Activated naive CD4-positive, alpha-beta T cell treated with anti-CD3 and anti-CD28 coated beads, Interleukin-2, amount 50 U/mL, for 72 hours (primary cell): ENCODE measurements at places on chromosomes 4 and X. TPM values are rescaled to one million over a fixed set of nuclear protein-coding genes. Genes with fewer than 3 reads are reported as not detected.

- DNase-seq, result no peak
These were observed 1.2 kb downstream of the SPCS3 start for GRCh38 chr4:176320976-176321361.

GRCh38 chrX:72572248-72573157, at the start of gene HDAC8:
TSS of gene HDAC8 (minus strand) at chrX:72572843. CDS start at chrX:72572761, 82 bp downstream.
- peak; percentile 30 for DNase-seq

The PRDM8 gene
- total RNA-seq, result 3.8 TPM

- DNase-seq, result no peak
These were observed 10.7 kb downstream of the SEPTIN6 start for GRCh38 chrX:119682019-119682989.

GRCh38 chr4:6049985-6050384, 31.8 kb upstream of the C4orf50 start:
- no peak for DNase-seq

The BCLAF3 gene
- 4.5 TPM for total RNA-seq

GRCh38 chrX:7086384-7086783, 61.1 kb upstream of the STS start:
- DNase-seq, result no peak

The SPON2 gene
- 17.4 TPM for total RNA-seq

- DNase-seq, result no peak
These were observed 10.0 kb upstream of the ADD1 start for GRCh38 chr4:2833671-2834000.

GRCh38 chrX:69389101-69389501, 115.0 kb upstream of the NALF2 start:
- no peak for DNase-seq

GRCh38 chrX:109632906-109633504, 8.0 kb upstream of the KCNE5 start:
- no peak for DNase-seq

- DNase-seq, result no peak
These were observed 122.6 kb downstream of the SORBS2 start for GRCh38 chr4:185689407-185689806.

The PDGFC gene
- not detected for total RNA-seq

- DNase-seq, result no peak
These were observed 161.3 kb upstream of the MAMLD1 start for GRCh38 chrX:150201841-150202240.

The RASSF6 gene
- total RNA-seq, result not detected

- DNase-seq, result no peak
These were observed 237.7 kb downstream of the DCTD start for GRCh38 chr4:182679533-182679932.

DNA sequence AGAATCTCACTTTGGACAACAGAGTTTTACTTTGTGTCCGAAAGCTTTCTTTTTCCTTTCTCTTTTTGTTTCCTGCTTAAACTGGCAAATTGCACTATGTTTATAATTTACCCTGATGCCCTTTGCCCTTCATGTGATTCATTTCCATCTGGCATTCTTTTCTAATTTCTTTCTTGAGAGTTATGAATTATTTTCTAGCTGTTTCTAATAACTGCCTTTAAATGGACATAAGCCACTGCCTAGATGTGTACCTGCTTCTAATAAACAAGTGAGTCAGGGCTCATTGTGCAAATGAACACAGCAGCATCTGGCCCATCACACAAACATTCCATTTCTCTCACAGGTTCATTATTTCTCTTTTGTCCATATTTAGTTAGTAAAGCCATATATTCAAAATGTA, 242.3 kb upstream of the GPRIN3 start:
- DNase-seq, result no peak

- DNase-seq, result no peak
These were observed 14.4 kb upstream of the ARSJ start for GRCh38 chr4:113993887-113994286.

The SERTM2 gene
- not detected for total RNA-seq

DNA sequence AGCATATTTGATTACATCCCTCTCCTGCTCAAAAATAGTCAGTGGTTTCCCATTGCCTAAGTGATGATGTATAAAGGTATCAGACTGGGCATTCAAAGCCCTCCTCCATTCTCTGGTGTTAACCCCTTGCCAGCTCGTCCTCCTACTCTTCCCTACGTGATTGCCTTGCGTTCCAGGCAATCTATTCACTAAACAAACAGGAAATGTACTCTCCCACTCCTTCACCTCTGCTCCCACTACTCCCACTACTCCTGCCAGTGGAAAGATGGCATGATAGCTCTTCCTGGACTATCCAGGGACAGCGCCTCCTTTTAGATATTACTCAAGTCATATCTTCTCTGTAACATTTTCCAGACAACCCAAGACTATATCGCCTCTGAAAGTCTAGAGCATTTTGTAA, 5.8 kb downstream of the DGAT2L6 start:
- no peak for DNase-seq

The GYG2 gene
- not detected for total RNA-seq

GRCh38 chrX:100928660-100929613, at the start of gene XKRX:
TSS of gene XKRX (minus strand) at chrX:100928917. CDS start at chrX:100928304, 613 bp downstream.
- peak; percentile 53 for DNase-seq

DNA sequence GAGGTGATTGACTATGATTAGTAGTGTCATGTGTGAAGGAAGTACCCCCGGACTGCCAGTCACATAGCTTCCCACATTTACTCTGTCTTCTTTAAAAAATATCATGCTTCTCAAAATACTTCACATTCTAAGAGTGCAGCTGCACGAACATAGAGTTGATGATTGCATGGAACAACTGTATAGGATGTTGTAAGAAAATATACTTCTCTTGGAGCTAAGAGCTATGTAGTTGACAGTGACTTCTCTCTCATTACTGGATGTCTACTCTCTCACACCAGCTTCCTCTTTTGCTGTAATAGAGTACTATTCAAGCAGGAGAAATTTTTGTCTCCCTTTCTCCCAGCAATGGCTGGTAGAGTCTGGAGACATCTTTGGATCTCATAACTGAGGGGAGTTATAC, 99.4 kb upstream of the PUDP start:
- no peak for DNase-seq

- no peak for DNase-seq
These were observed 87.7 kb upstream of the ATOH1 start for GRCh38 chr4:93740890-93741289.

GRCh38 chr4:56790691-56791091, 30.8 kb downstream of the SPINK2 start:
- no peak for DNase-seq

The MUC7 gene
- not detected for total RNA-seq

- DNase-seq, result no peak
These were observed 56.7 kb upstream of the TMEM131L start for GRCh38 chr4:153409412-153409811.

- no peak for DNase-seq
These were observed 238.9 kb downstream of the MAML3 start for GRCh38 chr4:139915037-139915436.

DNA sequence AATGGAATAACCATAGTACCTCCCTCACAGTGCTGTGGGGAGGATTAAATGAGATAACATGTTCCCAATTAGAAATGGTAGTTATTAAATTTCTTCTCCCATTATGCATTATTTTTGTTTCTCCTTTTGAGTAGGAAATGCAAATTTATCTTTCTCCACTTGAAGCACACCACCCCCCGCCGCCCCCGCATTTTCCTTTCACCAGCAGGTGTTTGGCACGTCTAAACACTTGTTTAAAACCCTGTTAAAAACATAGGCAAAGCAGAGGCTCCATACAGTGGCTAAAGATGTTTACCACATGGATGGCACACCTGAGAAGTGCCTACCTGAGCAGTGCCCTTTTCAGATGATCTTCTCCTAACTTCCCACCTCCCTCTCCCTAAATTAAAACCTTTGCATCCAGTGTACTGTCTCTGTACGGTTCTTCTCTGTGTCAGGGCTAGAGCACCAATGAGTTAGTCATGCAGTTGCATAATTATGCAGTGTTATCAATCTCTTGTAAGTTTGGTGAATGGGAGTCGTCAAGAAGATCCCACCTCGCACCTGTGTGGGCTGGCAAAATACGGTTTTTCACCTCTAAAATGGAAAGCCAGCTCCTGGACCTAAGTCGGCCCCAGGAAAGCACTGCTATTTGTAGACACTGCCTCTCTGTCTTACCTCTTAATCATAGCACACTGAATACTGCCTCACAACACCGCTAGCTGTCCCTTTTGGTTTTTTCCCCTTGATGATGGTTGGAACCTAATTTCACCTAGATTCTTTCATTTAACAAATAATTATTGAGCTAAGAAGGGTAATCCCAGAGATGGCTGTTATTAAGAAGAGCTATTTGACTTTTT, 122.0 kb downstream of the CT47B1 start:
- no peak for DNase-seq

- DNase-seq, result no peak
These were observed 973 bp downstream of the STK32B start for GRCh38 chr4:5052204-5052702.

DNA sequence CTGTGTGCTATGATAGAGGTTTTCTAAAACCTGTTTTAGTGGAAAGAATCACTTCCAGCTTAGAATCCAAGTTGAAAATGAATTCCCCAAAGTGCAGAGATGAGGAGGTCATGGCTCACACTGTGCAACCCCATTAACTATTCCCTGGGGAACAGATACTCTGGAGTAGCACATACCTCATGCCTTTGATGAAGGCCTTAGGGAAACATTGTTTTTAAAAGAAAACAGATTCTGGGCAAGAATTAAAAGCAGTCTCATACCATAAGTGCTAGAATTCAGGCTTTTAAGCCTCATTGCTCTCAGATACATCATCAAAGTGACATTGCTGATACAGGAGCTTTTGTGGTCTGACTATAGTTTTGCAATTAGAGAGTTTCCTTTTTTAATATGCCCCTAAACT, 115.1 kb downstream of the NDST4 start:
- no peak for DNase-seq
